ENCODE measurements at places on chromosomes 4 and X.

DNA sequence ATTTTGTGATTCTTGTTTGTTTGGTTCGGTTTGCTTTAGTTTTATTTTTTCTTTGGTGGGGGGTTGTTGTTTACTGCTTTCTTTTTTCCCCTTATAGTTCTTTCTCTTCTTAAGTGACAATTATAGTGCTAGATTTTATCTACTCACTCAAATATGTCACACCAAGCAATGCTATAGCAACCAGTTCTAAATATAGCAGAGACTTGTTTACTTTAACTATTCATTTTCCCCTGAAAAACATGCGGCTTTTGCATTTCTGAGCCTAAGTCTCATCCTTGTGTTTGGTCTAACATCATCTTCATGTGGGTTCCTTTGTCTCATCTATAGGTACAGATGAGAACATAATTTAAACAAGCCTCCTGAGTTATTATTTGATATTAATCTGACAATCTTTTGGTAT lies 676.6 kb downstream of the FAT4 start:
- DNase-seq = no peak

GRCh38 chr4:163493643-163494359 lies 689 bp upstream of the TMA16 start:
- no peak for DNase-seq

GRCh38 chr4:173489514-173489913 lies 40.5 kb downstream of the HAND2 start:
- no peak for DNase-seq

- no peak for DNase-seq
Measured at GRCh38 chrX:30483996-30484395, 93.6 kb downstream of the TASL start.

GRCh38 chr4:81421346-81422218 lies 50.1 kb downstream of the RASGEF1B start:
- no peak for DNase-seq

Data from activated CD4-positive, alpha-beta T cell treated with anti-CD3 and anti-CD28 coated beads, Interleukin-2, amount 50 U/mL, for 4 hours (primary cell).